ENCODE measurements at places on chromosomes 3 and 15. TPM values are rescaled to one million over a fixed set of nuclear protein-coding genes. Genes with fewer than 3 reads are reported as not detected.

The HEG1 gene
- 37.5 TPM for polyA plus RNA-seq

The LRRN1 gene
- 39.4 TPM for polyA plus RNA-seq

The SPTBN5 gene
- polyA plus RNA-seq, result 2.4 TPM

DNA sequence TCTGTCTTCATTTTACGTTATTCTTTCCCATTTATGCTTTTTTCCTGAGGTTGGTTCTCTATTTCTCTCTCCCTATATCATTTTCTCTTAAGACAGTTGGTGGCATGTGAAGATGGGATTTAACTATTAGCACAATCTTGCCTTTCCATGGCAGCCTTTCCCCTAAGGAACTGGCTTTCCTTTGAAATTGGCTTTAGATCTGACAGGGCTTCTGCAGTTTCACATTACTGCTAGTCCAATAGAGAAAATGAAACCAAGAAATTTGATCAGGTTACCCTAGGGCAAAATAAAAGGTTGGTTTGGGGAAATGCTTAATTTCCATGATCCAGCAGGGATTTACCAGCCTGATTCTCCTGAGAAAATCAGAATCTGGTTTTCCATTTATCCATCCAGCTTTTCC is 22.7 kb upstream of the CHL1 start:
- DNase-seq, result no peak

GRCh38 chr3:119292666-119293065 is 1.5 kb upstream of the ARHGAP31 start:
- DNase-seq, result no peak

GRCh38 chr3:113166719-113167492 is 44.5 kb upstream of the BOC start:
- DNase-seq, result peak; percentile 92

- DNase-seq, result no peak
Observed at GRCh38 chr3:61617041-61617440, 55.7 kb downstream of the PTPRG start.

DNA sequence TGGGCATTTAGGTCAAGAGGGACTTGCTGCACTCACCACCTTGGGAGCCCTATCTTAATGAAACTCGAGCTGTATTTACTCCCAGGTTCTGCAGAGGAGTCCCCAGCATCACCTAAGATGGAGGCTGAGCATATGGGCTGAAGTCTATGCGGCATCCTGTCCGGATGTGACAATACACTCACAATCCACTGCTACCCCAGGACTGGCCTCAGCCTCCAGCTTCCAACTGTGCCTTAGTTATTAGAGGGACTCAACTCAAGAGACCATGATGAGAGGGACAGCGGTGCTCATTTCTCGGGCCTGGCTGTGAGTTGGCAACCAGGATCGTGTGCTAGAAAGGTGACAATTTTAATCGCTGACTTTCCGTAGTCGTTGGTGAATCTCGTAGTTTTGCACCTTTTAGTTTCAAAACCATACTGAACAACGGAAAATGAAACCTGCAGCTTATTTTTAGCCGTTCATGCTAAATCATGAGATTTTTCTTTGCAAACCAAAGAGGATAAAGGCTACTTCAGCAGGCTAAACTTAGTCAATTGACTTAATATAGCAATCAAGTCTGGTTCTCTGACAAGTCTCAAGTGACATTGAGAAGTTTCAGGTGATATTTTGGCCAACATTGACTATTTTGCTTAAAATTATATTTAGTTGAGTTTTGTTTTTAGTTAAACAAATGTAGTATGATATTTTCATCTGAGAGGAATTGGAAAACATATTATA is 11.1 kb downstream of the ZBTB38 start:
- no peak for DNase-seq

- no peak for DNase-seq
Observed at GRCh38 chr3:126440709-126440995, 35.0 kb downstream of the ZXDC start.
